ENCODE measurements at places on chromosomes 13 and 19.

- DNase-seq = no peak
These were observed 12.1 kb downstream of the GPR18 start for GRCh38 chr13:99246100-99246499.

GRCh38 chr19:54099190-54099902 lies 1.3 kb downstream of the OSCAR start:
- DNase-seq = no peak

GRCh38 chr13:27007166-27007565 lies 164.4 kb downstream of the USP12 start:
- DNase-seq = no peak

GRCh38 chr19:1825909-1826556 lies 14.0 kb upstream of the ATP8B3 start:
- peak; percentile 25 for DNase-seq

- DNase-seq = no peak
These were observed 717.4 kb upstream of the SPRY2 start for GRCh38 chr13:81058211-81058915.

DNA sequence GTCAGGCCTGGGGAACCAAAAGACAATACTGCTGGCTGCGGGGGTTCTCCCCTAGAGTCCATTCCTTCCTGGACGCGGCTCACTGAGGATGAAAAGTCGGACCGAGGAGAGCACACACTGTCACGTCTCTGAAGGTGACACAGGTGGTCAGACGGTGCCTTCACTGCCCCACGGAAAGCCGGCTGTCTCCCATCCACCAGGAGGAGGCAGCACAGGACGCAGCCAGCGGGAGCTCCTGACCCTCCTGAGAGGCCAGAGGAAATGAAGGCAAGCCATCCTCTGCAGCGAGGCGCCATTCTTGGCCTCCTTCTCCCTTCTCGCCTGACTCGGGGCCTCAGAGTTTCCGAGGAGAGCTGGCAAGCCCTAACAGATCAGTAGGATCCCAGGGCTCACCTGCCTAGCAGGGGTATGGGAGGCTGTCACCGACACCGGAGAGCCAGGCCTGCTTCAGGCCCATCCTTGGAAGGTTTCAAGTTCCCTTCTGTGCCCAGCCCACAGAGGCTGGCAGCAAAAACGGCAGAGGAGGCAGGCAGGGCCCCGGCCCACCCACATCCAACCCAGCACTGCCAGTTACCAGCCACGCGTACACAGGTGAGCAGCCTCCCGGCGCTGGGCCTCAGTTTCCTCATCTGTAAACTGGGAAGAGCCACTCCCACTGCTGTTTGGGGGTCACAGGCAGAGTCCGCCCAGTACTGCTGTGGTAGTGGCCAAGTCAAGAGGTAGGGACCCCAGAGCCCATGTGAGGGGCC lies 4.5 kb downstream of the REXO1 start:
- DNase-seq = no peak

- DNase-seq = no peak
These were observed 676 bp upstream of the ZNF574 start for GRCh38 chr19:42075364-42075615.

DNA sequence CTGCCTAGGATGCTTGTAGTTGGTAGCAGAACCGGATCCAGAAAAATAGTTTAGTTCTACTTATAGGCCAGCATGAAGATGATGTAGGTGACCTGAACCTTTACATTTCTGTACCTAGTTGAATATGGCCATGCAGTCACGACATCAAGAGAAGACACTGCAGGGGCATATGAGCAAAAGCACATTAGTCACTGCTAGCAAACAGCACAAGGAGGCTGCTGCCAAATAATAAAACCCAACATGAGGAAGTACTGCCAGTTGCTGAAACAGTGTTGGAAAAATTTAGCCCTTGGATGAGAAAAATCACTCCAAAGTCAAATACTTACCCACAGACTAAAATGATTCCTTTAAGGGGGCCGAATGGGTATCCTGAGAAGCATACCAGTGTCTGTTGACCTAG lies 20.8 kb downstream of the ERICH6B start:
- no peak for DNase-seq

GRCh38 chr19:18368504-18369222 lies 17.3 kb upstream of the GDF15 start:
- no peak for DNase-seq

GRCh38 chr19:289651-290371 lies 1.4 kb downstream of the PLPP2 start:
- DNase-seq = peak; percentile 65

DNA sequence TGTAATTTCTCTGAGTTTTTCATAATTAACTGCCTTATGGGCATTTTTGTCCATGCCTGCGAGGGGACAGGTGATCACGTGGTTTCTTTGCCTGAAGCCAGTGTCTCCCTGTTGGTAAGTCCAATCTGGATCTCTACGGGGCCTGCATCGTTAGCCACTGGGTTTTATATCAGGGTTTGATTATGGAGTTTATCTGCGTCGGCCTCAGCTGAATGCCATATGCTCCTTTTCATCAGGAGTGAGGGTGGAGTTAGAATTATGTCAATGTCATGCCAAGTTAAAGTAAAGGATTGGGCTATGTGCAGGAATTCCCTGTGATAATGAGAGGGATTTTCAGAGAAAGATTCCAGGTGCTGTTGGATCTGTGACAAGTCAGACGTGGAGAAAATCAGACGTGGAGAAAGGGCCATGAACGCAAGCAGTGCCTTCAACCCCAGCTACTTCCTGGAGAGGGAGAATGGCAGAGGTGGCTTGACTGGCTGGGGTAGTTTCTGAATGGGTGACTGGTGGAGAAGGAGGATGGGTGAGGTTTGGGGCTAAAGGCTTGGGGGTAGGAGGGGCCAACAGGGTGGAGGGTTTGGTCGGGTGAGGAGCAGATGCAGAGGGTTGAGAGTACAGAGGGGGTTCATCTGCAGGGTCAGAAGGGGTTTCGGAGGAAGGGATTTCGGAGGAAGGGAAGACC lies 24.3 kb downstream of the TMEM255B start:
- no peak for DNase-seq

GRCh38 chr19:33235996-33236350 lies 10.3 kb upstream of the SLC7A10 start:
- no peak for DNase-seq

GRCh38 chr13:36848199-36848982 lies 29.4 kb downstream of the RFXAP start:
- no peak for DNase-seq

DNA sequence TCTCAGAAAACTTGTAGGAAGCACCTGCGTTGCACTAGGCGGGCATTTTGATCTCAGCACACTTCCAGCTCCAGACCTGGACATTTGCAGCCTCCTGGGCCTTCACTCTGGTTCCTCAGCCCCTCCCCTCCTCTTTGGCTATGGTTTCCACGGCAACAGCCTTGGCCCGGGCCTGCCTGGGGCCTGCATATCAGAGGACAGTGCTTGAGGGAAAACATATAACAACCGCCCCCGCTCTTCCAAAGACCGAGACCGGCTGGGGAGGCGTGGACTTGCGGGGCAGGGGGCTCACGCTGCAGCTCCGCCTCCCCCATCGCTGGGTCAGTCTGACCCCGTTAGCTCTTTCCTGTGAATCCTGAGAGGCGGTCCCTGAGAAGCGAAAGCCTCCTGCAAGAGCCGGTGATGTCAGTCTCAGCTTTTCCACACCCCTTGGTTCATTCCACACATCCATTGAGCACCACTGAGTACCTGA lies 125.7 kb upstream of the PEG3 start:
- no peak for DNase-seq

GRCh38 chr13:22223411-22223810 lies 552.5 kb downstream of the FGF9 start:
- no peak for DNase-seq

GRCh38 chr13:50887151-50887550 lies 22.4 kb upstream of the RNASEH2B start:
- DNase-seq = no peak

- no peak for DNase-seq
These were observed 2.3 kb upstream of the REX1BD start for GRCh38 chr19:18586306-18586705.

DNA sequence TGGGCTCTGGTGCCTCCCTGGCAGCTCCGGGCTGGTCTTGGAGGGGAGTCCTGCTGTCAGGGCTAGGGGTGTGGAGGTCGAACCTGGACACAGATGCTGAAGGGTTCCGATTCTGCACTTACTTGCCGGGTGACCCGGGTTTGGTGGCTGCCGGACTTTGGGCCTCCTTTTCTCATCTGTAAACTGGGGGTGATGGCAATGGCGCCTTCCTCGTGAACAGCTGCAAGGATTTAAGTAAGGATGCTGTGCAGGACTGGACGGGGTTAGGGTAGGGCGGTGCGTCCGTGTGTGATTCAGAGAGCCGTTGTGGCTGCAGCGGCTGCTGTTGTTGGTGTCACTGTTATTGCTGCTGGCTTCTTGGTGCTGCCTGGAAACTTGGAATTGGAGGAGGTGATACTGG lies 2.4 kb downstream of the HPN start:
- no peak for DNase-seq

- DNase-seq = no peak
These were observed 5.9 kb upstream of the MCF2L start for GRCh38 chr13:112962911-112963625.

- no peak for DNase-seq
These were observed 5.1 kb upstream of the NANOS2 start for GRCh38 chr19:45919678-45920077.

GRCh38 chr13:113851826-113852535 lies 11.9 kb downstream of the GAS6 start:
- no peak for DNase-seq

- no peak for DNase-seq
These were observed 5.4 kb upstream of the PLPP2 start for GRCh38 chr19:296476-297225.

- peak; percentile 55 for DNase-seq
These were observed 44.7 kb downstream of the DHRS12 start for GRCh38 chr13:51759240-51759639.

GRCh38 chr13:98565726-98566565 lies 11.0 kb downstream of the STK24 start:
- no peak for DNase-seq

DNA sequence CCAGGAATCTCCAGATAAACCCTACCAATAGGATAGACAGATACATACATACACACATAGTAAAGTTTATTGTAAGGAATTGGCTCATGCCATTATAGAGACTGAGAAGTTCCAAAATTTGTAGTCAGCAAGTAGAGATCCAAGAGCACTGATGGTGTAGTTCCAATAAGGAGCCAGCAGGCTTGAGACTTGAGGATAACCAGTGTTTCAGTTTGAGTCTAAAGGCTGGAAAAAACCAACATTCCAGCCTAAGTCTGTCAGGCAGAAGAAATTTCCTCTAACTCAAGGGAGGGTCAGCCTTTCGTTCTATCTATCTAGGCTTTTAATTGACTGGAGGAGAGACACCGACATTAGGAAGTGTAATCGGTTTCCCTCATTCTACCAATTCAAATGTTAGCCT lies 110.2 kb upstream of the TSHZ3 start:
- peak; percentile 9 for DNase-seq

GRCh38 chr13:27644302-27644701 lies 22.6 kb downstream of the POLR1D start:
- peak; percentile 53 for DNase-seq

- DNase-seq = peak; percentile 3
These were observed 574 bp downstream of the ZNF227 start for GRCh38 chr19:44212866-44213346.

GRCh38 chr13:98843482-98843877 lies 91.0 kb upstream of the SLC15A1 start:
- no peak for DNase-seq

DNA sequence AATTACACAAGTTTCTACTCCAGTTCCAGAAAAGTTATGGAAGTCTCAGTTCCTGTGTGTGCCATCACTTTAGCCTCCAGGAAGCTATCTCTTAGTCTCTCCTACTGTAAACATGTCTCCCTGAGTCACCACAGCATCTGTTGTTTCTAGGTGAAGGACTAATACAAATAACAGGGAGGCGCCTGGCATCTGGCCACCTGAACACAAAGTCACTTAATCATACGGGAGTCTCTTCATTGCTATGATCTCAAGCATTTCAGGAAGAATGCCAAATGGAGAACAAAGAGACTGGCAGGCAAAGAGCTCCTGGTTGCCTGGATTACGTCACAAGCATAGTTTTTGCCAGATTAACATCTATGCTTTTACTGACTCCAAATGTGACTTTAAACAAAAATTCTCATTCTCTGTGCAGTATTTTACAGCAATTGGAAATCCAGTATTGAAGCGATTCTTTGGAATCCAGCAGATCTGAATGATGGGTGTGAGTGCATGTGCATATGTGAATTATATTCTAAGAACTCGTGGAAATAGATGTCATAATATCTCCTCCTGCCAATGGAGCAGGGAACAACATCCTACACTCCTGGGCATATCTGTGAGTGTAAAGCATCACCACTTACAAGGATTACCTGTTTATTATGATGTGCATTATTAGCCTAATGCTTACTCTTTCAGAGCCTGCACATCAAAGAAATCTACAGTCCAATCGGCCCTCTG lies 572.8 kb downstream of the PCDH9 start:
- peak; percentile 100 for DNase-seq

GRCh38 chr13:109816112-109816807 lies 29.9 kb upstream of the IRS2 start:
- peak; percentile 37 for DNase-seq

- peak; percentile 87 for DNase-seq
These were observed 209.2 kb downstream of the TSHZ3 start for GRCh38 chr19:31139871-31140505.

GRCh38 chr13:113506871-113507388 lies 16.4 kb upstream of the DCUN1D2 start:
- no peak for DNase-seq

DNA sequence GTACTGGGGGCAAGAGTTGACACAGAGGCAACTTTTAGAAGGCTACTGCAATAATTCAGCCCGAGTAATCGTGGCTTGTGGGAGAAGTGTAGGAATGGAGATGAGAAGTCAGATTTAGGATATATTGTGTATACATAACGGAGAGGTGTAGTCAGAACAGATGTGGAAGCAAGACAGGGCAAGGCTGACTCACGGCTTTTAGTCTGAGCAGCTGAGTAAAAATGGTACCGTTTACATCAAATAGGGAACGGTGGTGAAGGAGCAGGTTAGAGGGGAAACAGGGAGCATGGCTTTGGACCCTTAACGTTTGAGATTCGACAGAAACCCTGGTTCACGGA lies 796 bp upstream of the LSM14A start:
- DNase-seq = peak; percentile 85

GRCh38 chr13:26208287-26208686 lies 13.8 kb downstream of the RNF6 start:
- DNase-seq = no peak

DNA sequence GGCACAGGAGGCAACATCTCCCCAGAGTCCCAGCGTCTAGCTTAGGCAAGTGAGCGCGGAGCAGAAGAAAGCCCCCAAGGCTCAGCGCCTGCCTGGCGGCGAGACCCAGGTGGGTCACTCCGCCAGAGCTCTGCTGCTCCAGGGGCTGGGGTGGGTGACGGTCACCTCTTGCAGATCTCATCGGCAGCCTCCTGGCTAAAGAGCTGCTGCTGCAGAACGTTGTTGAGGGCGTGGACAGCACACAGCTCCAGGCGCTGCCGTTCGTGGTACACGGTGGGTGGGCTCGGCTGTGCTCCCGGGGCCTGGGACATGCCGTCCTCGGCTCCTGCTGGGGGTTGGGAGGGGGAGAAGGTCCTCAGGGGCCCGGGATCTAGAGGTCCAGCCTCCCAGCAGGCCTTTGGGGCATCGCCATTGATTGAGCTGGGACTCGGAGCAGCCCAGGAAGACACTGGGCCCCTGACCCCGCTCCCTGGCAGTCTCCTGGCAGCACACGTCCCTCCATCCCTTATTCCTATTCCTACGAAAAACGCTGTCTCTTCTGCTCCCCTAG lies 795 bp downstream of the JOSD2 start:
- DNase-seq = no peak

- no peak for DNase-seq
These were observed 18.8 kb downstream of the HPN start for GRCh38 chr19:35060160-35060855.

GRCh38 chr19:1225440-1226226 lies 12.2 kb downstream of the CBARP start:
- DNase-seq = no peak

- DNase-seq = peak; percentile 65
These were observed 116.9 kb downstream of the EFNB2 start for GRCh38 chr13:106418556-106418955.
